ENCODE measurements at places on chromosomes 7 and 10.
A peak's percentile ranks its signal among the peaks of the same experiment; 100 is the strongest.

DNA sequence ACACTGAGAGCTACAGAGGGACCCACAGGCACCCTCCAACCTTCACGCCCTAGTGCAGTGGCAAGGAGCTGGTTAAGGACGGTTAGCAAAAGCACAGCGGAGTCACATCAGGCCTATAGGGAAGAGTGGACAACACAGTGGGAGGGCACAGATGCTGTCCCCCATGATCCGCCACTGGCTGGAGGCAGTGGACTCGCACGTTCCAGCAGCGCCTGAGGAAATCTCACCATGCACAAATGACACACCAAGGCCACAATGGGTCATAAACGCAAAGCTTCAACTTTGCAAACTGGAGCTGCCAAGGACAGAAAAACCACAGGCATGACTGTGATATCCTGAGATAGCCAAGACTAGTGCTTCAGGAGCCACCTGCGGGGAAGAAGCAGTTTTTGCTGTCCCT, 58.8 kb downstream of the GRB10 start:
- no peak for DNase-seq

GRCh38 chr10:10078446-10078845, 939.2 kb upstream of the CELF2 start:
- DNase-seq, result no peak

DNA sequence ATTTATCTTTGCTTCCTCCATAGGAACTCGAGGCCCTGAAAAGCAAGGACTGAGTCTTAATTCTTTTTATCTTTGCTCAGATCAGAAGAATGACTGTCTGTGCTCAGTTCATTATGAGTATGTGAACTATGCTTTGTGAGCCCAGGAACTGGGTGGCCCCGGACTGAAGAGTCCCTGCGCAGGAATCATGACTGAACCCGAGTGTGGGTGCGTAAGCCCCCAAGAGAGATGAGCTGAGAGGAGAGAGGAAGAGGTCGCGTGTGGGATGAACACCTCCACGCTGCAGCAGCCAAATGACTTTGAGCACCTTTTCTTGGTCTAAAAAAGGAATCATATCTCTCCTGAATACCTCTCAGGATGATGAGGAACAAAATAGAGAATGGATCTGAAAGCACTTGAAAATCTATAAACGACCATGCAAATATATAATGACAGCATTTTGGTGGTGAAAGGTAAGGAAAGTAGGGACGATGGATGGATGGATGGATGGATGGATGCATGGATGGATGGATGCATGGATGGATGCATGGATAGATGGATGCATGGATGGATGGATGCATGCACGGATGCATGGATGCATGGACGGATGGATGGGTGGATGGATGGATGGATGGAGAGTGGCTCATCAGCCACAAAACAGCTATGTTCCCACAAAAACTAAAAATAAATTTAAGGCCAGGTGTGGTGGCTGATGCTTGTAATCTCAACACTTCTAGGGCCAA, 19.8 kb downstream of the FAM171A1 start:
- no peak for DNase-seq

DNA sequence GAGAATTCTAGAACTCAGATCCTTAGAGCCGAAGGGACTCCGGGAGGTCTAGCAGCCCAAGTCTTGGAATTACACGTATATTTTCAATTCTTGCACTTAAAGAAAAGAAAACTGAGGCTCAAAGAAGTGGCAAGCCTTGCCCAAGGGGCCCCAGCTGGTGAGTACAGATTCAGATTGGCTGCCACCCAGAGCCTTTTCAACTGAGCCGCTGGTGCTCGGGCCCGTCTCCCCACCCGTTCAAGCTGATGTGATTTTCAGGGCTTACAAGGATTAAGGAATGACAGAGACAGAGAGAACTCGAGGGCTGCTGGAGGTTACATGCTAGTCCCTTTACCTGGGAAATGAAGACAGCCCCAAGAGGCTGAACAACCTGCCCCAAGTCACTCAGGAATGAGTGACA, 117.8 kb downstream of the ABLIM1 start:
- DNase-seq, result no peak

DNA sequence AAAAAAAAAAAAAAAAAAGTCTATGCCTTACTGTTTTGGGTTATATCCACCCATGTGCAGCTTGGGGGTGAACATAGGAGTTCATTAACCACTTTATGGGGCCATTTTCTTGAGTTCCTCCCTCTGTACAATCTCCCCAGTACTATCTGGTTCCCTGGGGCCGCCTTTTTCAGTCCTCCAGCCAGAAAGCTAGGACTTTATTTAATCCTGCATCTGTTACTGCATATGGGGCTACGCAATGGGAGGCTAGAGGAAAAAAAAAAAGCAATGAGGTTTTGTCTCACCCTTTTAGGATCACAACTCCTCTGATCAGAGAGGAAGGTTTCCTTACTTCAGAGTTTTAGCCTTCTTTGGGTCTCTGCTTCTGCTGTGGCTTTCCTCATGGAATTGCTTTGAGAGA, 51.0 kb downstream of the BTRC start:
- no peak for DNase-seq

DNA sequence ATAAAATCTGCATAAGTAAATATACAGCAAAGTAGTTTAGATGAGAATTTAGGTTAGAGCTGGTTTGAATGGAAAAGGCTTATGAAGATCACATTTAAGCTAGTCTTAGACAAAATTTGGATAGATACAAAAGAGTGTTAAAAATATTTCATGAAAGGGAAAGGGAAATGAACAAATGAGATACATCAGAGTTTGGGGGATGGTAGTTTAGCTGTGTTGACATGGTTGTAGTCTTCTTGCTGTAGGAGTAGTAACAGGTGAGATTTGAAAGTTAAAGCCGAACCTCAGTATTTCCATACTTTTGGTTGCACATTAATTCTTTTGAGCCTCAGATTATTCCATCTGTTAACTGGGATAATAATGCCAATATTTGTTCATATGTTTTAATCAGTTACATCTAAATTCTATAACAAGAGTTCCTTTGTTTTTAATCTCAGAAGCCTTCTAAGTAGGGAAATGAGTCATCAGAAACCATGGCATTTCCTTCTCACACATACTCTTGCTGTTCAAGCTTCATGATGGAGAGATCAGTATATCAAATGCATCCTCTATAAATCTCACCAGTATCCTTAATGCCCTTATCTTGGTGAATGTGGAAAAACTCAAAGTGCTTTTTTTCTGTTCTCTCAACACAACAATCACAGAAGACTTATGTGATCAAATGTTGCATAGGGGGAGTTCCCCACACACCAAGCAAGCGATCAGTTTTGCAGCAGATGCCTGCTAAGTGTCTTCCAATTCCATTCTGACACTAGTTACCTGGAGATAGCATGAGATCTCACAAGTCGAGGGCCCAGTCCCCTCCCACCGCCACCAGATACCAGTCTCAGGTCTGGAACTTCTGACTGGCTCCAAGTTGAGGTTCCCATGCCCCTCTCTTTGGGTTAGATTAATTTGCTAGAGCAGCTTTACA, 84.7 kb downstream of the MAPK8 start:
- peak; percentile 30 for DNase-seq

- DNase-seq, result no peak
Observed at GRCh38 chr7:122511268-122511667, 187.6 kb downstream of the RNF133 start.

GRCh38 chr7:134941952-134942351, 44.4 kb upstream of the AGBL3 start:
- no peak for DNase-seq

GRCh38 chr10:70115948-70116682, 16.5 kb downstream of the AIFM2 start:
- DNase-seq, result peak; percentile 35

- DNase-seq, result peak; percentile 90
Observed at GRCh38 chr7:151085691-151086620, at the start of gene AGAP3. Gene AGAP3 (plus strand): TSS chr7:151086475. CDS start chr7:151086742, 267 bp downstream.

GRCh38 chr7:1725199-1725690, 55.2 kb downstream of the ELFN1 start:
- DNase-seq, result peak; percentile 82
